Stimulated activated CD8-positive, alpha-beta memory T cell treated with anti-CD3 and anti-CD28 coated beads, Interleukin-15, amount 100 ng/mL, for 24 hours (primary cell): ENCODE measurements at places on chromosomes 3 and 15.

GRCh38 chr3:13240928-13241618, 167.8 kb upstream of the IQSEC1 start:
- no peak for DNase-seq

DNA sequence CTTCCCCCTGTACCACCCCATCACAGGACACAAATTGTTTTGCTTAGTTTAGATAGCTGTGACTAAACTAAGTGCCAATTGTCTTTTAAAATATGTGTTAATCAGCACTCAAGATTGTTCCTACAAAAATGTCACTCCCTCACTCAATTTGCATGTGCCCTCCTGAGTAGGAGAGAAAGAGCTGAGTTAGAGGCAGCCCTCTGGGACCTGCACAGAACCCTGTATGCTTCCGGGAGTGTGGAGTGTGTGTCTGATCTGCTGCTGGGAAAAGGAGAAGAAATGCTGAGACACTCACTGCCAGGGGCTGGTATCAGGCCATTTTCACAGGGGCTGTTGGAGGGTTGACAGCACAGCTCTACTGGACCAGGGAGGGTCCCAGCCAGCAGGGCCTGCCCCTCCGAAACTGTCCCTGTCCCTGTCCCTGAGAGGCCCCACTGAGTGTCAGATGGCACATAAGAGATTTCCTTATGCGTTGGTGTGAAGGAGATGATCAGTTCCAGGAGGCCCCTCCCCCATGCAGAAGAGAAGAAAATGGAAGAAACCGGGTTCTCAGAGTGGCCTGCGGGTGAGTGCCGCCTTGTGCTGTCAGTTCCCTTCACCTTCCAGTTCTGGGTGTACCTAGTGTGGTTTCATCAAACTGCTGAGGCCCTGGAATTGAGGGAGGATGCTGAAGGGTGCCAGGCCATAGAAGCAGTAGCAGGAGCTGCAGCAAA, 3.9 kb upstream of the B3GNT5 start:
- no peak for DNase-seq

- no peak for DNase-seq
These were observed 101.1 kb upstream of the SLC2A2 start for GRCh38 chr3:171127611-171128010.

DNA sequence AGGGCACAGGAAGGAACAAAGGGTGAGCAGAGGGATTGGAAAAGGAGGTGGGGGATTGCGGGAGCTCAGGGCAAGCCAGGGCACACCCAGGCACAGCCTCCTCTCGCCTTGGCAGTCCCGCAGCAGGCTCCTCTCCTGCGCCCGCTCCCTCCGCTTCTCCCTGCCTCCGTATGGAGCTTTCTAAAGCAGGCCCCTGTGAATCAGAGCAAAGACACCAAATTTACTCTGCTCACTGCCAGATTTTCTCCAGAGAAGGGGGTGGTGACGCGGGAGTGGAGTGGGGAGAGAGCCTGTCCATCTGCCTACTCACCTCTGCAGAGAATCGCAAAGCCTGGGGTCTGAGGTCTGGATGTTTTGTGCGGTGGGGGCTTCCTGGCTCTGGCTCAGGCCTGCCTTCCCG, 20.0 kb downstream of the ATP2B2 start:
- DNase-seq = no peak

DNA sequence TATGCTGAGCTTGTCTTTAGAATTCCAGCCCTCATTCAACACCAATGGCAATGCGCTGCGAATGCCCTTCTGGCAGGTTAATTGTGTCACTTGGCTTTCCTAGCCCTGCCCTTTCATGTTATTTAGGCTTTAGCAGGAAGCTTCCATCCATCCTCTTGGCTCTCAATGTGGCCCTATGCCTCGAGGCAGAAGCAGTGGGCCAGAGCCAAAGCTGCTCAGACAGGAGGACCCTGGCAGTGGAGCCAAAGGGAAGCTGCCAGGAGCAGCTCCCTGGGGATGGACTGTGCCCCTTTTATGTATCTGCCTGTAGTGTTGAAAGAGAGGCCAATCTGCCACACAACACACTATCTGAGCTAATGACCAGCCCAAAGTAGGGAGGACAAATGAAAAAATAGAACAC, 376.4 kb downstream of the CTNNB1 start:
- DNase-seq = no peak

- DNase-seq = no peak
These were observed 94.9 kb downstream of the ERC2 start for GRCh38 chr3:56373386-56373785.

DNA sequence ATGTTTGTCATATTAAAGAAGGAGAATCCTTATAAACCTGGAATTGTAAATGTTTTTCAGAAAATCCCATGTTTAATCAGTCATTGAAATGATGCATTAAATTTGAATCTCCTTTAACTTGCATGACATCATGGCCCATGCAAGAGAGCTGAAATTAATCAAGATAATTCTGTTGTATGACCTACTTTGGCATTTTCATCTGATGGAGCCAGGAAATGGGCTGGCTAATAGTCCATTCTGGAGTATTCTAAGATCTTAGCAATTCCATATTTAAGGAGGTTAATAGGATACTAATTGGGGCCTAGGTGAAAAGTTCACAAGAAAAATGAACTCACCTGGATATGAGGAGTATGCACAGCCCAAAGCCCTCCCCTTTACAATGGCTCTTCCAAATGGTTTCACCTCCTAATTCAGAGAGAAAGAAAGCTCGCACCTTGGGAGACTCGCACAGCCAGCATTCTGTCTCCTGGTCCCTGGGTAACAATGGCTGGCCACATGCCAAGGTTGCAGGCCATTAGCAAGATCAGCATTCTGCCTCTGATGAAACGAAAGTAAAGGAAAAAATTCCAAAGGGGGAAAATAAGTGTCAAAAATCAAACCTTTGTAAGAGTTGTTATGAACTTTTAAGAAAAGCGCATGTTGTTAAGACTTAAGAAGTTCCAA, 786.4 kb downstream of the MCTP2 start:
- DNase-seq = no peak
